ENCODE measurements at places on chromosomes 11 and 22.

DNA sequence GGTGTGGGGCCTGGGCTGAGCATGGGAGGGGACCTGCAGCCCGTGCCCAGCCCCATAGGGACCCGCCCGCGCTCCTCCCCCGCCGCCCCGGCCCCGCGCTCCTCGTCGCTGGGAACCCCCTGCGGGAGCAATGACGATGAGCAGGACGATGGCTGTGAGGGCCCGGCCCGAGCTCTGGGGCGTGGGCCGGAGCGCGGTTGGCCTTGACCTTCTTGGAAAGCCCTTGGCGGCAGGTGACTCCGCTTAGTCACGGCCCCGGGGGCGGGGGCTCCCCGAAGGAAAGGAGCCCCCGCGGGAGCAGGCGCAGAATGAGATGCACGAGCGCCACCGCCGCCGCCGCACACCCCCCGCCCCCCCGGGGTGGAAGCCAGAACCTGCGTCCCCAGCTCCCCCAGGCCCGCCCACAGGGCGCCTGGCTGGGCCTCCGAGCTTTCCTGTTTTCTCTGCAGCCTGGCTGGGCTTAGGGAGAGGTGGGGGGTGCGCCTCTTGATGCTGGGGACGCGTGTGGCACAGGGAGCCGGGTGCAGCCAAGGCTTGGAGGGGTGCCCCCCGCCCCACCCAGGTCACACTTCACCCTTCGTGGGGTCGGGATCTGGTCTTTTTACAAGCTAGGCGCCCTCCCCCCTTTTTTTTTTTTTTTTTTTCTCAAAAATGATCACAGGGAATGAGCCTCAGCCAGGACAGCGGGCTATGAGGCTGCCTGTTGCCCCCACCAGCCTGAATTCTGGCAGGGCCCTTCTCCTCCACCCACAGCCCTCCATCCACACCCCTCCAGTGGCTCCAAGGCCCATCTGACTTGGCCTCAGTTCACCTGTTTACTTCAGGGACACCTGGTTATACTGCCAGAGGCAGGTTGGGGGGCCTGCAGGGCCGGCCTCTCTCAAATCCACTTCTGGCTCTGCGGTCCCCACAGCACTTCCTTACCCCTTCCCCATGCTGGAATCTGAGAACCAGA lies 17.9 kb downstream of the CRELD2 start:
- DNase-seq = peak; percentile 83

DNA sequence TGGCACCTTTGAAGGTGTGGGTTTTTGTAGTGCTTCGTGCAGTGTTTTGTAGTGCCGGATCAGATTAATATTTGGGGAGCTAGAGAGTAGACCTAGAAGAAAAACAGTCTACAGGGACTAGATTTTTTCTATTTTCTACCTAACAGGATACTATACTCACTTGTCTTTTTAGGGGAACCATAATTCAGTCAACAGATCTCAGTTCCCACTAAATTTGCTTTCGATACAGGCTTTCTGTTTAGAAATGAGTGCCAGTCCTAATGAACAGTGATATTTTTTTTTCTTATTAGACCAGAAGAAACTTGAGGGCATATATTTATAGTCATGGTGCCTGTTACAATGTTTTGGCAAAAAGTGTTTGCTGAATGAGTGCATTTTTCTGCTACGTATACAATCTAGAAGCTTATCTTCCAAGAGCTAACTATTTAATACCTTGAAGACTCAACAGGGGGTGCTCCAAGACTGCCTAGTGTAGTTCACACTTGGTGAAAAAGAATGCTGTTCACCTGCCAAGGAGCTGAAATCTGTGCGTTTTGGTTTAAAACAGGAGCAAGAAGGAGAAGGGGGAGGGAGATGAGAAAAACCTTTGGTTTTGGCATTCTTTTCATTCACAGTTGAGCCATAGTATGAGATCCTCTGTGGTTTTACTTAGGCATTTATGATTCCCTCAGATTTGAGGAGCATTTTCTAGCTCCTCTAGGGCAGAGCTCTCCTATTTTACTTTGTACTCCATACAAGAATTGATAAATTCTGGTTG lies 44.9 kb upstream of the VSTM5 start:
- DNase-seq = no peak

DNA sequence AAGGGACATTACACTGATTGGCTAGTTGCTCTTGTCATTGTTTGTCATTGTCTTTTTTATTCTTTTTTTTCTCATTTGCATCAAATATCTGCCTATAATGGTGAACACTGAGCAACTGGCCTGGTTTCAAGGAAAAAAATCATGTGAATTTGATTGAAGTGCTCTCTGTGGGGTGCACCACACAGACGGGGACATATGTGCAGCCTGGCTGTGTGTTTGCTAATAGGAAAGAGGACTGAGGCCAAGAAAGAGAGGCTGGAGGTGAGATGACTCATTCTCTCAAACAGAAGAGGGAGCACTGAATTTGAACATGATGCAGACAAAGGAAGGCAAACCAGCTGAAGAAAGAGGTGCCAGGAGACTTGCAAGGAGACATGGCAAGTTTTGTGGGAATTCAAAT lies 684.9 kb upstream of the CCDC90B start:
- no peak for DNase-seq

DNA sequence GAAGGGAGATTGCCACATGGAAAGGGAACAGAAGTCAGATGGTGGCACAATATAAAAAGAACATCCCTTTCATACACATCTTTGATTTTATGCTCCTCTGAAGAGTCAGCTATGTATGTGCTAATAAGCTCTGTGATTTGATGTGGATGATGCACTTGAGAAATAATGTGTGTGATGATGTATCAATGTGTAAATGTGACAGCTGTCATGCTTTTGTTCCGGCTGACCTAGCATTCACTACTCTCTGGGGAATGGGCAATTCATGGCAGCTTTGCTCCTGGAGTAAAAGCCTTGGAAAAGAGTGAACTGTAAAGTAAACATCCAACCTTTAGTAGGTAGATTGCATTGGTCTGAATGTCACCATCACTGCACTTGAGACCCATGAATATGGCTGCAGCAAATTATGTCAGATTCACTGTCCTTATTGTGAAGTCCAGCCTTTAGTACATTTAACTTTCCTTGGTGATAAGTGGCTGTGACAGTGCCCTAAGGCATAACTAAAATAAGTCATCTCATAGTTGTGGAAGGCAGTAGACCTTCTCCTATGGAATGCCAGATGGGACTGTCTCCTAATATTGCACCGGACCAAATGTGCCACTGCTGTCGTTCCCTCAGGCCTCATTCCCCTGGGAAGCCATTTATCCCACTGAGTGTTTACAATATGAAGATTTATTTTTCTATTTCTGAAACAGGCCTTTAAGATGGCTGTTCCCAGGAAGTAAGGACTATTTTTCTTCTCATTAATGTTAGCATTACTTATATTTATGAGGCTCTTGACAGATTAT lies 178.2 kb upstream of the CCDC90B start:
- DNase-seq = no peak

- DNase-seq = no peak
These were observed 12.9 kb downstream of the CD59 start for GRCh38 chr11:33723238-33723881.

DNA sequence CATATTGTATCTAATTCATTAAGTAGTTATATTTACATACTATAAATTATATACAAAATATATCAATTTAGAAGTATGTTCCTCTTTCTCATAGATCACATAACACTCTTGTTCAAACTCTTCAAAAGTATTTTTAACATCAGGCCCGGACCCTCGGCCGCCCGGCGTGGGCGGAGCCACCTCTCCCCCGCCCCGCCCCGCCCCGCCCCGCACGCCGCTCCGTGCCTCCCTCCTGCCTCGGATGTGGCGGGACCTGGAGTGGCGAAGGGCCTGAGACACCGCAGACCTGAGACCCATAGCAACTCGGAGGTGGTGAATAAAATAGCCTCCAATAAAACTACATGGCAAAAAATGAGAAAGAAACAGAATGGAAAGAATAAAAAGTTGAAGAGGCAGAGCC lies 105.9 kb upstream of the BDNF start:
- DNase-seq = no peak

GRCh38 chr11:13105237-13105844 lies 96.2 kb downstream of the RASSF10 start:
- no peak for DNase-seq

GRCh38 chr11:64360448-64360921 lies 1.5 kb downstream of the RPS6KA4 start:
- no peak for DNase-seq

- DNase-seq = no peak
These were observed 23.3 kb downstream of the SCUBE1 start for GRCh38 chr22:43319661-43320486.

DNA sequence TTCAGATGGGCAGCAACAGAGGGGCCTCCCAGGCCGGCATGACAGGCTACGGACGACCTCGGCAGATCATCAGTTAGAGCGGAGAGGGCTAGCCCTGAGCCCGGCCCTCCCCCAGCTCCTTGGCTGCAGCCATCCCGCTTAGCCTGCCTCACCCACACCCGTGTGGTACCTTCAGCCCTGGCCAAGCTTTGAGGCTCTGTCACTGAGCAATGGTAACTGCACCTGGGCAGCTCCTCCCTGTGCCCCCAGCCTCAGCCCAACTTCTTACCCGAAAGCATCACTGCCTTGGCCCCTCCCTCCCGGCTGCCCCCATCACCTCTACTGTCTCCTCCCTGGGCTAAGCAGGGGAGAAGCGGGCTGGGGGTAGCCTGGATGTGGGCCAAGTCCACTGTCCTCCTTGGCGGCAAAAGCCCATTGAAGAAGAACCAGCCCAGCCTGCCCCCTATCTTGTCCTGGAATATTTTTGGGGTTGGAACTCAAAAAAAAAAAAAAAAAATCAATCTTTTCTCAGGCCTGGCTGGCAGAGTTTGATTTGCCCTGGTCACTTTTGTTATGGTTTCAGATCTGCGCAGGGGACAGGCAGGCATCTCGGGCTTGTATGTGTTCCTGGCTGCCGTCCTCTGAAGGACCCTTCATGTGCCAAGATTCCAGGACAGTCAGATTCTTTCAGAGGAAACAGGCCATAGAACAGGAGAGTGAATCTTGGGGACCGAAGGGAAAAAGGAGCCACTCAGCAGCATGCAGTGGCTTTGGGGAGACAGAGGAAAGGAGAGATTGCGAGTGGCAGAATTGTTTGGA lies 5.3 kb downstream of the TAGLN start:
- DNase-seq = no peak

DNA sequence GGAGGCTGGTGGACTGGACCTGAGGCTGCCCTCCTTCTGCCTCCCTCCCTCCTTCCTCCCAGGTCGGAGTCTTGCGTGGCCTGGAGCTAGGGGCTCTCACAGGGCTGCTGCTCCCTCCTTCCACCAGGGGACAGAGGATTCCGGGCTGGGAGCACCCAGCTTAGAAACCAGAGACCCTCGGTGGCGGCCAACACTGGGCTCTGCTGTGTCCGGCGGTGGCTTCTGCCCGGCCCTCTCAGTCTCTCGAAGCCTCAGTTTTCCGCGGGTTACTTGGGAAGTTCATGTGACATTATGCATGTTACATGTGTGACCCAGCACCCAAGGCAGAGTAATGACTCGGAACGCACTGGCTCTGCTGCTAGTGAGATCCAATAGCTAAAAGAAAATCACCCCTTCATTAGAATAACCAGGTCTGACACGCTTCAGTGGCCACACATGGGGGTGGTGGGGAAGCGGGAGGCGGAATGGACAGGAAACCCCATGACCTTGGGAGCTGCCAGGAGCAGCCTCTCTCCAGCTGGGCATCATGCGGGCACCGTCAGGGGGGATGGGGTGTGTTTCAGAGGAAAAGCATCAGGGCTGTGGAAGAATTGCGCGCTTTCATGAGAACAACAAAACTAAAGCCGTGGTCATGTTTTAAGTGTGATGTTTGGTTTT lies 5.9 kb upstream of the MRGPRG start:
- no peak for DNase-seq

DNA sequence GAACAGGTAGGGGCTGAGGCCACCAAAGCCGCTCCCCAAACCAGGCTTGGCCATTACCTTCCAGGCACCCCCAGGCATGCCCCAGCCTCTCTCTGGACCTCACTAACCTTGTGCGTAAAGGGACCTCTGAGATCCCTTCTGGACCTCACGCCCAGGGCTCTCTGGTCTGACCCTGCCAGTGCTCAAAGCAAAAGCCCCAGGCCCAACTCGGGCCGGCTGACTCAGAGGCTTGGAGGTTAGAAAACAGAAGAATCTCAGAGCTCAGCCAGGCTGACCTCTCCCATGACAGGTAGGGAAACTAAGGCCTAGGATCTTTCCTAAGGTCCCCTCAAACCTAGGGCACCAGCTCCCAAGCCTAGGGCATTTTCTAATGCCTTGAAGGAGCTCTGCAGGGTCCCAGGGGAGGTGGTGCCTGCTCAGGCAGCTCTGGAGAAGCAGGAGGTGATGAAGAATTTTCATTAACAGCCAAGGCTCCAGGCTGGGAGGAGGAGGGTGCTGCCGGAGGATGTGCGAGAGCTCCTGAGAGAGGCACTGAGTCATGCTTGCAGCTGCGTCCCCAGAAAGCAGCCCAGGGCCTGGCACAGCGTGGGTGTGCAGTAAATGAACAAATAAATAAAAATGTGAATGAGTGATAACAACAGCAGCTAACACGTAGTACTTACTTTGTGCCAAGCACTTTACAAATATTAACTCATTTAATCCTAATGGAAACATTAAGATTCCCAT lies 25.6 kb downstream of the ARRB1 start:
- no peak for DNase-seq

GRCh38 chr11:61917334-61918109 lies at the start of gene RAB3IL1:
Gene RAB3IL1, minus strand, starts transcription at chr11:61917566. Its CDS starts 199 bp downstream, at chr11:61917367.
- no peak for DNase-seq

- DNase-seq = no peak
These were observed 14.9 kb downstream of the DAGLA start for GRCh38 chr11:61694946-61695706.

DNA sequence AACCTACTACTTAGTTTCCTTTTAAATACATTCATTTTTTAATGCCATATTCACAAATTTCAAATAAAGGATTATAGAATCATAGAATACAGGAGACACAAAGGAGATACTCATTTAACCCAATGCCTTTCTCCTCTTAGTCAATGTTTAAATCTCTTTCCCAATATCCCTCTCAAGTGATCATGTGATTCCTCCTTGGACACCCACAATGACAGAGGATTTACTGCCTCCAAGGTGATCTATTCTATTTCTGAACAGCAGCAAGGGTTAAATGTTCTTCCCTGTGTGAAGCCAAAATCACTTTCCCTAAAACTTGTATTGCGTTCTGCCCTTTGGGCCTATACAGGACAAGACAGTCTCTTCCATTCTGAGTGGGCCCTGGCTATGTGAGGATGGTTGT lies 73.3 kb upstream of the PICALM start:
- no peak for DNase-seq

DNA sequence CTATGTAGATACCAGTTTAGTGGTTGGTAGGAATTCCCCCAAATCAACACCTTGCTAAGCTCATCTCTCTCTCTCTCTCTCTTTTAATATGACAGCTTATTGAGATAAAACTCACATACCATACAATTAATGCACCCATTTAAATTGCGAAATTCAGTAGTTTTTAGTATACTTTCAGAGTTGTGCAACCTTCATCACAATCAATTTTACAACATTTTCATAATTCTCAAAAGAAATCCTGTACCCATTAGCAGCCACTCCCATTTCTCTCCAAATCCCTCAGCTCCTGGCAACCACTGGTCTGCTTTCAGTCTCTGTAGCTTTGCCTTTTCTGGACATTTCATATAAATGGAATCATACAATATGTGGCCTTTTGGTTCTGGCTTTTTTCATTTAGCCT lies 13.3 kb downstream of the NNMT start:
- no peak for DNase-seq

Data from GM19239 (cell line).